ENCODE measurements at places on chromosomes 3 and 15.

DNA sequence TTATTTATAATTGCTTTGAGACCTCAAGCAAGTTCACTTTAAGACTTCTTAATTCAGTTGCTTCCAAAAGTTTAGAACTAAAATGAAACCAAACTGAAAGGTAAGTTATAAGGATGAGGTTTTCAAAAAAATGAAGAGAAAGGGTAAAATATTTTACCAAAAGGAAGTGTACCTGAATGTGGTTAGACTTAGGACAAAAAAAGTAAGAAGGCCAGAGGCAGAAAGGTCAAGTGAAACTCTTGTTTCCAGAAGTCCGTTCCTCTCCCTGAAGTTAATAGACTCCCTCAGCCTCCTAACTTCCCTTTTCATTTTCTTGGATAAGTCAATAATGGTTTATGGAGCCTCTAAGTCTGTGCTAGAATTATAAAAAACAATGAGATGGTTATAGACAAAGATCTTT lies 16.6 kb downstream of the BTLA start:
- DNase-seq, result no peak

- no peak for DNase-seq
Measured at GRCh38 chr3:195744437-195744836, 23.7 kb downstream of the MUC20 start.

GRCh38 chr3:126121074-126121473 lies 37.1 kb upstream of the SLC41A3 start:
- DNase-seq, result no peak

DNA sequence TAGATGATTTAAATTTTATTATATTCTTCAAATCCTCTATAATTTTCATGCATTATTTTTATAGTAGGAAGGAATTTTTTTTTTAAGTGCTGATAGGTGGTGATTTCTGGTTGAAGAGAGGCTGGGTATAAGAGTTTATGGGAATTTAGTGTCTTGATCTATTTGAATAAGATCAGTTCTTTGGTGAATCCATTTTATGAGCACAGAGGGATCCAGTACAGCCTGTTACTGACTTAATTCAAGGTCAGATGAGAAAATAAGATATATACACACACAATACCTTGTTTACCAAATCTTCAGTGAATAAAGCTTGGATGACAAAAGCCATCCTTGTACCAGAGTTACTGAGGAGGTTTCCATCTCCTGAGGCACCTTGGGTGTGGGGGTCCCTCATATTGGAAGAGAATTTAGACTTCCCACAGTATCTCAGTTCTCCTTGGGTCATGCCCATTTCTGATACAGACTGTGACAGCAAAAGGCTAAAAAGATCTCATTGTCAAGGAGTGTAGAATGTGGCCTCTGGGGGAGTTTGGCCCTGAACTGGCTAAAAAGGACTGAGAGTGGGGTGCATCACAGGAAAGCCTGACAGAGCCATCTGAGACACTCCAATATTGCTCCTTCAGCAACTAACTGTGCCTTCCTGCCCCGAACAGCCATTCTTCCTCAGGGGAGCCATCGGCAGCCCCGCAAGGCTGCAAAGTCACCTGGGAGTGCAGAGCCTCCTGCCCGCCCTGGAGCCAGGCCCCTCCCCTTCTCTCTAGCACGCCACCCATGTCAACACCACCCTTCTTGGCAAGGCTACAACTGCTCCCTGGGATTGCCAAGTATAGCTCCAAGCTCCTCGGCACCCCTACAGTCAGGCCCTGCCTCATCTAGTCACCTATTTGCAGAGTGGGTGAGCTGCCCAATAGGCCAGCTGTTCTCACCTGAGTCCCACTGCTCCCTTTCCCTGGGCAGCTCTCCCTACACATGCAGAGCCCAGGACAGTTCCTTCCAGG lies 43.1 kb upstream of the HACD2 start:
- no peak for DNase-seq

DNA sequence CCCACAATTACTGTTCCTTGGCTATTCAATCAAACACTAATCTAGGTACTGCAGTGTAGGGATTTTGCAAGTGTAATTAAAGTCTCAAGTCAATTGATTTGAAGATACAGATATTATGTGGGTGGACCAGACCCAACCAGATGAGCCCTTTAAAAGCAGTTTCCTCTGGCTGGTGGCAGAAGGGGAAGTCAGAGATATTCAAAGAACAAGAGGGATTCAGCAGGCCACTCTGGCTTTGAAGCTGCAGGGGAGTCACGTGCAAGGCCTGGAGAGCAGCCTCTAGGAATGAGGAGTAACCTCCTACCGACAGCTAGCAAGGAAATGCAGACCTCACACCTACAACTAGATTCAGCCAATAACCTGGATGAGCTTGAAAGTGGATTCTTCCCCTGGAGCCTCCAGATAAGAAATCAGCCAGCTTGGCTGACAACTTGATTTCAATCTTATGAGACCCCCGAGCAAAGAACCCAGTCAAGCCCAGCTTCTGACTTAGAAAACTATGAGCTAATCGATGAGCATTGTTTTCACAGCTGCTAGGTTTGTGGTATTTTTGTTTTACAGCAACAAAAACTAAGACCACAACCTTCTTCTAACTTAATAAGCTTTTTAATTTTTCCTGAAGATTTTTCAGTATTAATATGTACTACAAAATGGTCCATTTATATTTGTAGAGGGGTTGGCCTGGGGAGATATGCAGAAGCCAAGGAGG lies 13.4 kb downstream of the HACD2 start:
- peak; percentile 80 for DNase-seq

DNA sequence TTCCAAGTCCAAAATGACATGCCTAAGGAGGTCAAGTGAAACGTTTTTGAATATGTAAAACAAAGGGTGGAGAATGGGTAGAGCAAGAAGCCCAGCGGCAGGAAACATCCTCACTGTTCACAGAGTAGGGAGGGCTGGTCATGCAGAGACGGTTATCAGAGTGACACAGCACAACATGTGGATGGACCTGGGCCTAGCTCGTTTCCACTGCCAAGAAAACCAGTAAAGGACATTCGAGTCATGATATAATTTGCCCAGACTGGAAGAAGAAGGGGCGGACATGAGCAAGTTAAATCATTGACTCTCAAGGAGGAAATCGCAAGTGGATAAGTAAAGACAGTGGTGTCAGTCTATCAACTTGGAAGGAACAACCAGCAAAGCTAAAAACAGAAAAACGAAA lies 89.3 kb downstream of the LRIG1 start:
- DNase-seq, result no peak

GRCh38 chr3:114675104-114675503 lies 381.3 kb downstream of the TIGIT start:
- no peak for DNase-seq

GRCh38 chr15:40744815-40745152 lies 10.3 kb downstream of the RMDN3 start:
- no peak for DNase-seq

GRCh38 chr3:177351757-177352158 lies 154.5 kb upstream of the TBL1XR1 start:
- no peak for DNase-seq

GRCh38 chr3:167066977-167067786 lies 312.9 kb downstream of the ZBBX start:
- DNase-seq, result no peak

- no peak for DNase-seq
Measured at GRCh38 chr3:135136361-135137100, 341.5 kb downstream of the EPHB1 start.

DNA sequence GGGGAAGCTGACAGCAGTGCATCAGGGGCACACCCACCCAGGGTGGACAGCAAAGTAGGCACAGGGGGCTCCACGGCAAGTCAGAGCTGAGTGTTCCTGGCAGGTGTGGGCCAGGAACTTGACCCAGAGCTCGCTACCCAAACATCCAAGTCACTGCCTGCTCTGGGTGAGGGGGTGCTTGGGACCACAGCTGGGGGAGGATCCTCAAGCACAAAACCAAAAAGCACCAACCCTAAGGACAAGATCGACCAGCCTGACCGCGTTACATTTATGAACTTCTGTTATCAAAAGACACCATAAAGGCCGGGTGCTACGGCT lies 101.2 kb downstream of the CHSY1 start:
- no peak for DNase-seq

DNA sequence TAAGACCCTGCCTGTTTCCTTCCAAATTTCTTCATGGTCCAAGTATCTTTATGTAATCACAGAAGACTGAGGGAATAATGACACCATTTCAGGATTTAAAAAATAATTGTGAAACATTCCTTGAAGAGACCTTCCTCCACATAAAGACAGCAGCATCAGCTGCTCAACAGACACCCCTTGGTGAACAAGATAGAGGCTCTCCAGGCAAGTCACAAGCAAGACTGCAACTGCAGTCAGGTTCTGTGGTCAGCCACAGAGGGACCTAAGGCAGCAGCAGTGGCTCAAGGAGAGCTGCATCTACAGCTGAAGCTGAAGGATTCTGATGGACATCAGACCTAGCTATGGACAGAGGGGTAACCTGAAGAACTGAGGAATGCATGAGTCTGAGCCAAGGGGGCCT lies 97.2 kb upstream of the C3orf80 start:
- no peak for DNase-seq

GRCh38 chr3:105780107-105780506 lies 88.7 kb downstream of the CBLB start:
- DNase-seq, result no peak

GRCh38 chr15:62124176-62124972 lies 40.7 kb downstream of the C2CD4B start:
- DNase-seq, result no peak

DNA sequence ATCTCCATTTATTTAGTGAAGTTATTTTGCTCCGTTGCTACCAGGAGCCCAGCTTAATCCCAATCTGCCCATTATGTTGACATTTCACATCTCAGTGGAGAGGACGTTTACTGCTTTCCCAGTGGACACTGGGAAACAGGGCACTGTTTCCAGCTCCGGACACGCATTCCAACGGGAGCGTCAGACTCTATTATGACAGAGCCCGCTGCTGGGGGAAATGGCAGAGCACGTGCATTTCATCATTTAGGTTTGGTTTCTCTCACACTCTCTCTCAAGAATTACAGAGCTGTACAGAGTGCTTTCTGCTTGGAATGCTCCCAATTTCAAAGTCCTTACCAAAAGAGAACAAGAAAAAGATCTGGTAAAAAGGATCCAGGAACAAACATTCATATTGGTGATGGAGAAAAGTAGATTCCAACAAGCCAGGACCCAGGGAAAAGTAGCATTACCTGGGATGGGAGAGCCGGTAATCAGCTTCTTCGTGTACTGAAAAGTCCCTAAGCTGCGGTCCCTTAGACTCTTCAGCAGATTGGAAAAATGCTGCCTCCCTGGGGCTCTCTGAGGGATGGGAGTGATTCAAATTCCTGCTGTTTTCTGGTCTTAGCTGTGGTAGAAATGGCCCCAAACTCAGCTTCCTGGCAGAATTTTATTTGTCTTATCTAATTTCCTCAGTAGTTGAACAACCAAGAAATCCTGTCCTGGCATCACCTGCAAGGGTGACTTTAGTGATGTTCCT lies 136.0 kb upstream of the THBS1 start:
- DNase-seq, result no peak

- no peak for DNase-seq
Measured at GRCh38 chr3:191362524-191363090, 32.3 kb upstream of the UTS2B start.

All from H9 (cell line).